Stimulated activated CD4-positive, alpha-beta T cell treated with anti-CD3 and anti-CD28 coated beads, TNF-alpha, amount 100 ng/mL, for 4 hours (primary cell): ENCODE measurements at places on chromosomes 6 and 20.

GRCh38 chr6:129872586-129872985 lies 11.5 kb upstream of the TMEM244 start:
- no peak for DNase-seq

DNA sequence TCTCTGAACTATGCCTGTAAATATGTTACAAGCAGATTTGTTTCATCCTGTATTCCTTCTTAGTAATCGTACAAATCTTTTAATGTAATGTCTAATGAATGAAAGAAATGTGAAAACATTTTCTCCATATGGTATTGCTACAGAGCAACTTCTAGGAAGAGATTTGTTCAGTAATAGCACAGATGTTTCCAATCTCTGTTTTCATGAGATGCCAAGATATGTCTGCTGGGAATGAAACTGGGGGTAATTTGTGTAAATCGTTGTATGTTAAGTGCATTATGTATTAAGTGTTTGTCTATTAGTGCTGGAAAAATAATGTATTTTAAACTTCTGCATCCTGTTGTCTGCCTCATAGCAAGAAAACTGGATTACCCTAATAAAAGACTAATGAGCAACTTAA lies 722.2 kb upstream of the EYS start:
- DNase-seq: no peak

- DNase-seq: no peak
These were observed 98.5 kb downstream of the PRDM1 start for GRCh38 chr6:106184629-106185028.

GRCh38 chr6:134449781-134450180 lies 131.9 kb upstream of the SGK1 start:
- DNase-seq: no peak

DNA sequence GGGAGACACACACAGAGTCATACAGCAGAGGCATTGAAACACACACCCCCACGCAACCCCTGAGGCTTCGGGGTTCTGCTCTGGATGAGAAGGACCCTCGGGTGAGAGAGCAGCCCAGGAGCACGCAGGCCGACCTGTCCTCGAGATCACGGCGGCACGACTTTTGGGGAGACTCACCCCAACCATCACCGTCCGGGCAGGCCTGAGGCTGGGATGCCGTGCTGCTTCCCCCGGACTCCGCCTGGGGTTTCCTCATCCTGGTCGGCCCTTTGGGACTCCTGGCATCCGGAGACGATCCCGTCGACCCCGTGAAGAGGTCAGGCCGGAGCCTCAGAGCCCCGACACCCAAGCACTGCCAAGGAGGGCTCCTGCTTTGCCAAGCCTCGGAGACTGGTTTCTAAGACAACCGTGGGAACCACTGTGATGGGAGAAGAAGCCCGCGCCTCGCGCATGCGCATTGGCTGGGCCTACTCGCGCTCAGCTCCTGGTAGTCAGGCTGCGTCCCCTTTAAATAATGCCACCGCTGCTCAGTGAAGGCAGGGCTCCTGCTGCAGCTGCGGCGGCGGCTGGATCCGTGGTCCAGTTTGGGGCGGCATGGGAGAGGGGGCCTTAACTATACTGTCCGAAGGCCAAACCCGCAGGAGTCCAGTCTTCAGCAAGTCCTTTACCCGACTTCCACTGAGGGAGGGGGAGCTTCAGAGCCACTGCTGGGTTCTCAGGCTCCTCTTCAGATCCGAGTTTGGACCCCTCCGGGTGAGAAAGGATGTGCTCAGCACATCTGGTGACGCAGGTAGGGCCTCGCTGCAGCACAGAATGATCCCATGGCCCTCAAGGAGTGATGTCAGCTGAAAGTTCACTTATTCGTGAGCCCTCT lies 171.4 kb upstream of the ZNF337 start:
- peak; percentile 47 for DNase-seq

GRCh38 chr6:90074161-90074850 lies 180.0 kb downstream of the GJA10 start:
- DNase-seq: no peak

DNA sequence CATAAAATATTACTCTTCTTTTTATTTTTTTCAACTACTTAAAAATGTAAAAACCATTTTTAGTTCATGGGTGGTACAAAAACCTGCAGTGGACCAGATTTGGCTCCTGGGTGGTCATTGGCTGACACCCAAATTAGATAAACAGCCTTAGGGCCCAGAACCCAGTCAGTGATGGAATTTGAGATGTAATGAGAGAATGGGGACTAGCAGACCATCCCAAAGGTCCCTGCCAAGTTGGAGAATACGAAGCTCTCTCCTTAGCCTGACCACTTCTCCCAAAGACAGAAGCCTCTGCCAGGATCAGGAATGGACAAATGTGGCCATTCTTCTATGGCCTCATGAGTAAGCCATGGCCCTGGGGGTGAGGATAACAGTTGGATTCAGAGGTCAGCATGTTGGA lies 194.7 kb downstream of the NFATC2 start:
- no peak for DNase-seq

DNA sequence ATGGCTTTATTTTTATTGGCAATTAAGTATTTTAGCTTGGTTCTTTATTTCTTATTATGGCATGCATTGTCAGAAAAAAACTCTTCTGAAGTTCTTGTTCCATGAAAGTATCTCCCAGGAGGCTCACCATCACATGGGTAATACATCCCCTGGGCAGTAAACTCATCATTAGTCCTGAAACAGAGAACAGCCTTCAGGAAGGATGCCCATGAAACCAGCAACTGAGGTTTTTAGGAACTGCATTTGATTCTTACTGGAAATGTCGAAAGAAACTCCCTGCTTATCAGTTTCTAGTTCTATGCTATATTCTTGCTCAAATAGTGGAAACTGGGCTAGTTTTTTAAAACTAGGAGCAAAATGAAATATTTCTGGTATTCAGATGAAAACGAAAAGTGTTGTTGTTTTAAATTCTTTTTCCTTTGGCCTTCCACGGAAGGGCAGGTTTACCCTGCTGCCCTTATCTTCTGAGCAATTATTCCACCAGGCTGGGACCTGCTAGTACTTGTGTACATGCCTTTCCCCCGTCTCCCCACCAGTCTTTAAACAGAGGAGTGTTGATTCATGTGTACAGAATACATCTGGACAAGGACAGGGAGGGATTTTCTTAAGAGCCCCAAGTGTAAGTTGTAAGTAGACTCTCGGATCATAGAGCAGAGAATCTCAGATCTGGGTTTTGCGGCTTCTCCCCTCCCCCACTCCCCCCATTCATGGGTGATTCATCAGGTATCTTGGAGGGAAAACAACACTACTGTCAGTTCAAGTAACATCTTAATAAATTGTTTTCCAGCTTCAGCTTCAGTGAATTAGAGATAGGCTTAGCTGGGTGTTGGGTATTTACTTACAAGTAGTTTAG lies 81.5 kb downstream of the RTN4IP1 start:
- no peak for DNase-seq

DNA sequence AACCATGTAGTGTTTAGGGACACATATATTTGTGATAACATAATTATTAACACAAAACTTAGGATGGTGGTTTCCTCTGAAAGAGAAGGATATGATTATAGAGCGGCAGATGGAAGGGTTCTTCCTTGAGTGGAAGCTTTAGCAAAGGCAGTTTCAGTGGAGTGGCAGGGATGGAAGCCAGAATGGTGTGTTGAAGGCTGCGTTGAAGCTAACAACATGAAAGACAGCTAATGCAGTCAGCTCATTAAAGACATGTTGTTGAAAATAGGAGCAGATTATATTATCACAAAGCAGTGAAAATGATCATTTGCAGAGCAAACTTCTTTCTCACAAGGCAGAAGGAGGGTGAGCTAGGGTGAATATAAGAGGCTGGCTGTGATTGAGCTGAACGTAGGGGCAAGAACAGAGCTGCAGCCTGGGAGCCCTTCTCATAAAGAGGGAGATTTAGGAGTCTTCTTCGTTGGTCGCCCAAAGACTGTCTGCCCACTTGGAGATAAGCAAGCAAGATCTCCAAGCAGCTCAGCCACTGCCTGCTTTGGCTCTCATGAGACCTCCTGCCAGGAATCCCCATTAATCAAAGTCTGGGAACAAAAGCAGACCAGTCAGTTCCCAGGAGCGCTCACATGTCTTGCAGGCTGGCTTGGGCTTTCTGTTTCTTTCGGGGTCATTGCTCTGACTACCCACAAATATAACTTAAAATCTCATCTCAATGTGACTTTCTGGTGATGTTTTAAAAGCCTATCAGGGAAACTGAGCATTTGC lies 2.6 kb upstream of the ANKRD6 start:
- no peak for DNase-seq

- no peak for DNase-seq
These were observed 100.0 kb upstream of the RIPOR2 start for GRCh38 chr6:25035512-25036435.

DNA sequence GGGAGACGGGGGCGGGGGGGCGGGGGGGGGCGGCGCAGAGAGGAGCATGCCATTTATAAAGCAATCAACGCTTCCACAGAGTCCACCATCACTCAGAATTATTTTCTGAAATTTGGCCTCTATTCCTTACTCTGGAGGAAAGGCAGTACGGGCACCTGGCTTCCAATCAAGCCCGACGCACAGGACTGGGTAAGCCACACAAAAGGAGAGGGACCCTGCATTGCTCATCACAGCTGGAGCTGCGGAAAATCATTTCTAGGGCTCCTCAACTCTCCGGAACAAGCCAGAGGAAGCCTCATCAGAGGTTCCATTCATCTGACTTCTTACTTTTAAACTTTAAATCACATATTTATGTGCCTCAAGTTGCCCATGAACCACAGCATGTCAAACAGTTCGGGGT lies 55.9 kb downstream of the TTI1 start:
- DNase-seq: no peak

DNA sequence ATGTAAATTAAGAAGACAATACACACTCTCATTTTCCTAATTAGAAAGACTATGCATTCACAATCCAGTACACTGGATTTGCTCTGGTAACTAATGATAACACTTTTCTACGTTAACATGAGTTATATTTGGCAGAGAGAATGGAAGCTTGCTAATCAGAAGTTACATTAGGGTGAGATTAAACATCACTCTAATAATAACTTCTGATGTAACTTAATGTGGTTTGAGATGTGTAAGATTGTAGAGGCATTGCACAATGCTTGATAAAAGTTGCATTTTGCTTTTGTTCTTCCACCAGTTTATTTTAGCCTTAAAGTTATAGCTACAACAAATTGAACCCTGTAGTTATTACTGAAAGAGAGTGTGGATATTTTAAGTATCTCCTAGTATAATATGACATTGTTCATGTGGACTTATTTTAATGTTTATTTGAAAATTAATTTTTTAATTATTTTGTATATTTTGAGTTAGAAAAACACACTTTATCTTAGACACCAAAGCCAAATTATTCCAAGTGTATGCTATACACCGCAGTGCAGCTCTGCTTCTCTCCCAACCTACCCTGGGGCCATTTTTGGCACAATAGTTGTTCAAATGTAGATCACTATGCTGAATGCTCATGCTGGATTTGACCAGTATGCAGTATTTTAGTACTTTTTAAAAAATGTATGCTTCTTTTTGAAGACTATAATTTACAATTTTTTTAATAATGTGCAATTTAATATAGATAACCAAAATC lies 143.2 kb downstream of the SLC16A10 start:
- no peak for DNase-seq

GRCh38 chr6:36361071-36361470 lies 24.4 kb upstream of the BNIP5 start:
- DNase-seq: no peak

GRCh38 chr20:5221061-5221430 lies 94.2 kb downstream of the CDS2 start:
- no peak for DNase-seq

- DNase-seq: no peak
These were observed 55.7 kb downstream of the SYTL3 start for GRCh38 chr6:158705386-158706126.

GRCh38 chr6:150534553-150534952 lies 65.1 kb upstream of the PLEKHG1 start:
- no peak for DNase-seq

GRCh38 chr6:131362070-131362469 lies 211.0 kb upstream of the ARG1 start:
- DNase-seq: no peak

DNA sequence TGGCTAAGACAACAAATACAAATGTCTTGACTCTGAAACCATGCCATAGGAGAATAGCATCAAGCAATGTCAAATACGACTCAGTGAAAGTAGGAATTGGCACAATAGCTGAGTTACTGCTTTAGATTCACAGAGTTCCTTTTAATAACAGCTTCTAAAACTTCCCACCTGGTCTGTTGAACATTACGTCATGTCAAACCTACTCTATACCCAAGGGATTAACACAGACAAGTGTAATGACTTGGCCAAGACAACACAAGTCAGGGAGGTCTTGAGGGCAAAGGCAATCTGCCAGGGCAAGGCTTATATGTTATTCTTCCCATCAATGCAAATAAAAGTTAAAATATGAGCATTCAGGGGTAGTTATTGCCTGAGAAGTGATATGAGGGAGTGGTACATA lies 265.1 kb upstream of the PRDM1 start:
- no peak for DNase-seq

DNA sequence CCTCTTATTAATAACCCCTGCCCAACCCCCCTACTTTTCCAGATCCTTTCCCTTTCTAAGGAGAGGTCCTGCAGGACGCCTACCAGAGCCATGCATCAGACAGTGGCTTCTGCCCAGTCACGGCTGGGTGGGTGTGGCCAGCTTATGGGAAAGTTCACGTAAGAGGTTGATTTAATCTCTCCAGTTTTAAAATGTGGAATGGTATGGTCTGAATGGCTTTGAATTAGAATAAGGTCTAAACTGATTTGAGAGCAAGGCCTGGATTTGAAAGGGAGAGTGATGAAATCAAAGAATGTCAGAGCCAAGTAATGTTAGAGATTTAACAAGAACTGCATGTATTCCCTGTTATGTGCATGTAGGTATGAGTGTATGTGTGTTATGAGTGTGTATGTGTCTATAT lies 275.7 kb downstream of the PAX1 start:
- DNase-seq: no peak

GRCh38 chr6:82441047-82441855 lies 77.6 kb downstream of the TPBG start:
- no peak for DNase-seq

DNA sequence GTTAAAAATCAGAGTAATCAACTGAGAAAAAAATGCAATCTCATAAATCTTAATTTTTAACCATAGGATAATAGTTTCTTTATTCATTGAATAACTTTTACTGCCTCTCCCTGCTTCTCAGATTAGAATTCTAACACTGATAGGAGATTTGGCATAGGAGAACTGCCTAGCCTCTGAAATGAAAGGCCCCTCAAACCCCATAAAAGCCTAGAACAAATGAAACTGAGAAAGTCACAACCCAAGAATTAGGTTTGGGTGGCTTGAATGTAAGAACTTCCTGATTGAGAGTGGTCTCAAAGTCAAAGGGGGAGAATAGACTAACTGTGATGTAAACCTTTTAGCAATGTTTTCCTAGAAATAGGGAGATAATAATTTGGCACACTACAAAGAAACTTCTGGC lies 52.2 kb downstream of the SAMD5 start:
- no peak for DNase-seq

DNA sequence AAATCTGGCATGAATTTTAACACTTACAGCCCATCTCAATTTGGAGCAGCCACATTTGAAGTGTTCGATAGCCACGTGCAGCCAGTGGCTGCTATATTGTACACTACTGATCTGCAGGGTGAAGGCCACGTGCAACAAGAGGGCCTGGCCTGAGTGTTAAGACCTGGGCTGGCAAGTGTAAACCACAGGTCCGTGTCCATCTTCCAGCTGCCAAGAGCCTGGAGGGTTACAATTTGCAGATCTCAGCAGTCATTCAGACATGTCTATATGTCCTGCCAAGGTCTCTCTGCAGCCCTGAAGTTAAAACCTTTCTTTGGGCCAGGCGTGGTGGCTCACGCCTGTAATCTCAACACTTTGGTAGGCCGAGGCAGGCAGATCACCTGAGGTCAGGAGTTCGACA lies 14.1 kb downstream of the SGK2 start:
- DNase-seq: no peak

- no peak for DNase-seq
These were observed 47.4 kb upstream of the STX16 start for GRCh38 chr20:58603721-58604120.
